ENCODE measurements at places on chromosomes 12 and 14.
A peak's percentile ranks its signal among the peaks of the same experiment; 100 is the strongest.

DNA sequence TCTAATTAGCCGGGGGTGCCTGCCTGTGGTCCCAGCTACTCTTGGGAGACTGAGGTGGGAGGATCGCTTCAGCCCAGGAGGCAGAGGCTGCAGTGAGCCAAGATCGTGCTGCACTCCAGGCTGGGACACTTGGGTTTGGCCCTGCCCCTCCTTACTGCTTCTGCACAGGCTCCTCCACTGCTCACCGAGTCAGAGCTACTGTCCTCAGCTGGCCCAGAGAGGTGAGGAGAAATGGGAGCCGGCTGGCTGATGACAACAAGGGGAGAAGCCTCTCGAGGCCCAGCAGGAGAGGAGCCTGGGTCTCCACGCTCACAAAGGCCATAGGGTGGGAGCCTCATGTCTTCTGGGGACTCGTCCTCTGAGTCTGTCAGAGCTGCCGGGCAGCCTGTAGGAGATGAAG is 13.7 kb downstream of the CALCOCO1 start:
- DNase-seq: no peak

GRCh38 chr14:93980456-93981201 is 4.3 kb upstream of the ASB2 start:
- peak; percentile 92 for DNase-seq

- DNase-seq: no peak
These were observed 233.3 kb upstream of the FOXN3 start for GRCh38 chr14:89650077-89650978.

- DNase-seq: no peak
These were observed 737 bp downstream of the SPX start for GRCh38 chr12:21526721-21527345.

- DNase-seq: peak; percentile 63
These were observed 9.2 kb downstream of the BEGAIN start for GRCh38 chr14:100577986-100578431.

GRCh38 chr12:64522316-64522715 is 70.4 kb downstream of the TBK1 start:
- DNase-seq: no peak

DNA sequence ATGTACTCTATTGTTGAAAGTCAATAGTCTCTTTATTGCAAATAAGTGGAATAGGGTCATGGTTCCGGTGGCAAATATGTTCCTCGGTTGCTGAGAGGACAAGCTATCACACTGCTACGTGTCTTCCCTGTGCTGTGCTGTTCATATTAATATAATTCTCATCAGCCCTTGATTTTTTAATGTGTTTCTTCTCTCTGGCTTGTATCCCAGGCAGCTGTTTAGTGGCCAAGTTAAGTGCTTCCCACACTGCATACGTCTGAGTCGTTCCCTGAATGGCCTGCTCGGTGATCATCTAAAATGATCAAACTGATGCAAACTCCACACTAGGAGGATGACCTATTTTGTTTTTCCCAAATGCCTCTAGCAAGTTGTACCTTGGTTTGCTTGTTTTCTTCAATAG is 186.4 kb downstream of the ANO6 start:
- no peak for DNase-seq

- peak; percentile 58 for DNase-seq
These were observed 130.7 kb downstream of the SMOC1 start for GRCh38 chr14:70009961-70010360.

- peak; percentile 83 for DNase-seq
These were observed 32.1 kb downstream of the TECPR2 start for GRCh38 chr14:102394717-102395375.

- no peak for DNase-seq
These were observed 244.0 kb upstream of the DAAM1 start for GRCh38 chr14:58944343-58944967.

GRCh38 chr12:88644946-88645702 is 64.9 kb upstream of the KITLG start:
- no peak for DNase-seq

- DNase-seq: peak; percentile 51
These were observed 64.7 kb upstream of the ESRRB start for GRCh38 chr14:76311079-76311758.

GRCh38 chr12:19546027-19546426 is 106.7 kb downstream of the AEBP2 start:
- no peak for DNase-seq

Measured in cardiac septum (tissue), 1 donor.